ENCODE measurements at places on chromosomes 5 and 9.

DNA sequence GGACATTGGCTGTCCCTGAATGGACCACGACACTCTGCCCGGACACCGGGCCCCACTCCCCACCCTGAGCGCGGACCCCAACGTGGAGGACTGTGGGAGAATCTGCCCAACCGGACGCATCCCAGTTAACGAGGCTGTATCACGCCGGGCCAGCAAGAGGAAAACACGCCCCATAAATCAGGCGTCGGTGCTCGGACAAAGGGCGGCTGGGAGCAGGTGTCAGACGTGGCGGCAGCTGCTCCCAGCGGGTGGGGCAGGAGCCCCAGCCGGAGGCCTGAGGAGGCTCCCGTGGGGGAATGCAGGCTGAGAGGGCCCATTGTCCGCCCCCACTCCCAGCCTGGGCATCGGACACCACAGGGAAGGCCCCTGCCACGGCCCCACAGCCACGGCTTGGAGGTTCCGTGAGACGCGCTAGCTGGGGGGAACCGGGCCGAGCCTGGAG, 19.2 kb downstream of the NOTCH1 start:
- DNase-seq, result peak; percentile 87

GRCh38 chr5:72760259-72760658, 56.2 kb upstream of the TNPO1 start:
- no peak for DNase-seq

DNA sequence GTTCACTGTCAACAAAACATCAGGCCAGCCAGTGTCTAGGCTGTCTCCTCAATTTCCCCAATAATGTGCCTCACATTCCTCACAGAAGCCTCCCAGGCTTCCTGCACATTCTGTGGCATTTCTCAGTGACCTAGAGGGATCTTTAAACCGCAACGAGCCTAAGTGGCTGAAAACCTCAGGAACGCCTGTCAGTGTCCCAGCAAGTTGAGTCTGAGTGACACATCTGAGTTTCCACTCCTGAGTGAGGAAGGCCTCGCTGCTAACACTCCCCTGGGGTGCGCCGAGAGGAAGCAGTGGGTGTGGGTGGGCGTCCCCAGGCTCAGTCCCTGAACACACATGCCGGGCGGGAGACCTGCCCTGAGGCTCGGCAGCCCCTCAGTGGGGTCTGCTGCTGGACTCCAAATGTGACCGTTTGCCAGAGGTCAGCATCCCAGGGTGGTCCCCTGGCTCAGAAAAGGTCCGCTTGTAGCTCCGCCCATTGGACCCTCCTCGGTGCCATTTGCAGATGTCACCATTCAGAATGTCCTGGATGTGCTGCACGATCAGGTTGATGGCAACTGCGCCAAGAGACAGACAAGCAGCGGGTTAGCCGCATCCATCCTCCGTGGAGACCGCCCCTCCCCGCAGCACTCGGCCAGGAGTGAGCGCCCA, 6.3 kb downstream of the UCK1 start:
- no peak for DNase-seq

- no peak for DNase-seq
Measured at GRCh38 chr5:10838038-10838437, 77.0 kb upstream of the DAP start.

DNA sequence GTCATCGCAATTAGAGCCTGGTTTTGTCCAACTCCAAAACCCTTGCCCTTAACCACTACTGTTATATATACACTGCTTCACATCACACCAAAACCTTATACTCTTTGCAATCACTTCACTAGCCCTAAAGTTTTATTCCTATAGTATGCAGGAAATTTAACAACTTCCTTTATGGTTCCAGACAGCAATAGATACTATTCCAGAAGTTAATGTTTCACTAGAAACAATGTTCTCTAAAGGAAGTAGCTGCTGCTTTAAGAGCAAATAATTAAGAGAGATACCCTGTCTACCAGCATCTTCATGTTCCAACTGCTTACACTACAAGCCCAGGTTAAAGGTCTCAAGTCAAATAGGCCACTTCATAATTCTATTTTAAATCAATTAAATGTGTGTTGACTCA, 22.0 kb downstream of the FREM1 start:
- no peak for DNase-seq

Measured in head of caudate nucleus (tissue), 42 donors.